ENCODE measurements at places on chromosomes 7 and 10.

DNA sequence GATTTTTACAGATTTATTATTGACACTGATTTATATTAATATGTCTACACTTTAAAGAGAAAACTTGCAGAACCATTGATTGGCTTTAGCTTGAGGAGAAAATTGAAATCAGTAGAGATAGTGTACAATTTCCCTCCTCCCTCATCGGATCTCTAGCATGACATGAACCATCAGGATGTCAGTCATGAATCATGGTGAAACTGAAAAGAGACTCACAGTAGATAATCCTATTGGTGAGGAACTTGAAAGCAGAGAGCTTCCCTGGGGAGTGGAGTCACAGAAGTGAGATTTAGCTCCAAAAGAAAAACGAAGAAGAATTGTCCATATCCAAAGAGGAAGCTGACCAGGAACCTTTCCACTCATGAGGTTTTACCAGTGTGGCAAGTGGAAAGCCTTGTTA lies 346.8 kb downstream of the ABCA13 start:
- no peak for DNase-seq

- no peak for DNase-seq
These were observed 70.1 kb upstream of the ARHGAP21 start for GRCh38 chr10:24793648-24794379.

DNA sequence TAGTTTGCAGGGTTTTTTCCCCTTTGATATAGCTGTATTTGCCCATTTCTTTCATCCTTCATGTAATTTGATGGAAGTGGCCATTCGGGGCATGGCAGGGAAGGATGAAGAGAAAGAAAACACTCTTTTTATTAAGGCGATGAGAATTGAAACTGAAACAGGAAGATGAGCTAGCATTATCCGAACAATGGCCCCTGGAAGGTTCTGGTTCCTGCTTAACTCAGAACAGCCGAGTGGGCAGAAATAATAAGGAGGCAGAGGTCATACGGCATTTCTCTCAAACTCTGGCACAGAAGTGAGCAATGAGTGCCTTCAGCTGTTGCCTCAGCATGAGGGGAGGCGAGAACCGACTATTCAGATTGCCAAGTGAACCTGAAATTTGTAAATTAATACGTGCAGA lies 113.2 kb upstream of the MYO3A start:
- no peak for DNase-seq

- DNase-seq, result peak; percentile 26
These were observed 10.3 kb downstream of the CRHR2 start for GRCh38 chr7:30671793-30672465.

DNA sequence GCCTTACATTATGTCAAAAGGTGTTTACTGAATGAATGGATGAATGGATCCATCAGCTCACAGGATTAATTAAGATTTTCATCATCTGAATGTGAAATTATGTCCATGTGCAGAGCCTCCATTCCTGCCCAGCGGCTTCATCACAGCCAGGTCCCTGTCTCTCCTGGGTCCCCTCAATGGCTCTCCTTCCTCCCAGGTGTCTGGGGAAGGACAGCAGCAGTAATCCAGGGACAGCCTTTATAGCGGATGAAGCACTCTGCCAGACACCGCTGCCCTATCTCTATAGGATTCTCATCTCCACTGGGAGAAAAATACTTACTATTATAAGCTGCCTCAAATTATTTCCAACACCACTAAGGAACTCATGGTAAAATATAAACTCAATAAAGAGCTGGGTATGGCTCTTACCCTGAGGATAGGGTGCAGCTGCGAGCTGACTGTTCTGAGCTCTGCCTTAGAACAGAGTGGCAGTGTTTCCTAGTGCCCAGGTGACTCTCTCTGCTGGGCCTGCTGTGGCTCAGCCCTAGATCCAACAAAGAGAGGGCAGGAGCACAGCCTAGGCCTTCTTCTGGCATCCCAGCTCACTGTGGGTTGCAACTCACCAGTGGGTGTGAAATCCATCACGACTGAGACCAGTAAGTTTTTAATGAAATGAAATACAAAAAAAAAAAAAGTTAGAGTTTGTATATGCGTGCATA lies 38.3 kb downstream of the GPRIN2 start:
- DNase-seq, result peak; percentile 3

- no peak for DNase-seq
These were observed 114.0 kb downstream of the WDR37 start for GRCh38 chr10:1169981-1170866.

DNA sequence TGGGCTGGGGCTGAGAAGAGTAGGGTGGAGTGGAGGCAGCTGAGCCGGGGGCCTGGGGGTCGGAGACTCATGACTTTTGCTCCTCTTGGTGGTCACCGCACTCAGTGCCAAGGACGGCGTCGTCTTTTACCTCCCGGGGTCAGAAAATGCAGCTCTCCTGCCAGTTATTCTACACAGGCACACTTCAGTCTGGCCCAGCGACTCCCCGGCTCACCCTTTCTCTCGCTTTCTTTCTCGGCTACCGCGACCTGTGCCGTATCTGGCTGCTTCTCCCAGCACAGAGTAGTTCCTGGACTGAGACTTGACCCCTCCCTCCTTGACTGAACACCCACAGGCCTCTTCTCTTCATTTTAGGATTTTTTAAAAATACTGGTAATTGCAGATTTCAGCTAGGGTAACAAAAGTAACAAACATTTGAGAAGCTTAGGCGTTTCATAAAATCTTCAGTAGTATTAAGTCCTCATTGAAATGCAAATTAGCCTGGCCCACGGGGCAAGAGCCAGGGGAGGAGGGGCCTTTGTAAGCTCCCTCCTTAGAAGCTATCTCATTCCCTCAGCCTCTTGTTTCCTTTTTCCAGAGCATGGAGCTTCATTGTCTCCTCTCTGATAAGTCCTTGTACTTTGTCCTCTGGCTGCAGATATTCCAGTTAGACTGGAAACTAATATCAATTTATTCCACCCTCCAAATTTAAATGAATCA lies 1.1 kb upstream of the PRLHR start:
- no peak for DNase-seq

DNA sequence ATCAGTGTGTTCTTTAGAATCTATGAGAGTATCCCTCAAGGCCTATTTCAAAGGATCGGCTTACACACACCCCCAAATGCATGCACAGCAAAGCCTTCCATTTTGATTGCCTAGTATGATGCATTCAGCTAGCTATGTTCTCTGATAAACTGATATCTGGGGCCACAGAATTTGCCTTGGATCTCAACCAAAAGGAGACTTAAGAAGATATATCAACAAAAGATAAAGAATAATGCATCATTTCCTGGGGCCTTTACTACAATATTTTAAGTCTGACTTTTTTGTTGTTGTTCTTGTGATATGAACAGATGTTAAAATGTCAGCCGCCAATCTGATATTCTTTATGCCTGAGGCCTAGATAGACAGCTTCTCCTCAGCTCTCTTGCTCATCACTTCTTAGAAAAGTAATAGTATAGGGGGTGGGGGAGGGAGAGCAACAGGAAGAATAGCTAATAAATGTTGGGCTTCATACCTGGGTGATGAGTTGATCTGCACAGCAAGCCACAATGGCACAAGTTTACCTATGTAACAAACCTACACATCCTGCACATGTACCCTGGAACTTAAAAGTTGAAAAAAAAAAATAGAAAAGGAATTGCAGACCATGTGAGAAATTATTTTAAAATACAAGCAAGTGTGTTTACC lies 792.9 kb upstream of the GHITM start:
- DNase-seq, result no peak

GRCh38 chr10:86716466-86716865 lies 40.0 kb upstream of the BMPR1A start:
- DNase-seq, result no peak

DNA sequence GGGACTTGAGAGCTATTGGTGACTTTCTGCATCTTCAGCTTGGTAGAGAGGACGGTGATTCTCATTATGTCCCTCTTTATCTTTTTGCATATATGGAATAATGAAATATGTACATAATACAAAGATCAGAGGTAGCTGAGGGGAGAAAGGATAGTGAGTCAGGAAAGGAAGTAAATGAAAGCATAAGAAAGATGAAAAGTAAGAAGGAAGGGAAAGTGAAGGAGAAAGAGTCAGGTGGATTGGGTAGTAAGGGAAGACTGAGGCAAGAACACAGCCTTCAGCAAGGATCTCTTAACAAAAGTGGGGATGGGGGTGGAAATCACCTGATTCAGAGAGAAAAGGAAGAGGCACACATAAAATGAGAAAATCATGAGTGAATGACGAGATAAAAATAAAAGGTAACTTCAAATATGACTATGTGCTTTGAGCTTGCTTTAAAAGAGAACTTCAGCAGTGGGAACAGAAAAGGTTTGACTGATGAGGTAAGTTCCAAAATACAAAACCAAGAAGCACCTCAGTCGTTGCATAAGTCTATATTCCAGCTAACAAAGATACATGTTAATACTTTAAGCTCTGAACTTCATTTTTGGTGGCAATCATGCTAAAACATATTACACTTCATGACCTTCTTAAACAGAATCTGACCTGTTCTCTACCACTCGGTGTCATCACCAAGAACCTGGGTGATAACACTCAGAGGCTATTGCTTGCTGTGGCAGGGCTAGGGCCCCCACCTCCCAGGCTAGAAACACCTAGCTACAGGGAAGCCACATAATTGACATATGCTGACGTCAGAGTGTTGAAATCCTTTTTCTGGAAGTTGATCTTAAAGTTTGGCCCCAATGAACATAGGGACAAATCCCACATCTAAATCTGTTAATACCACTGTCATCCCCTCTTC lies 32.9 kb downstream of the NRCAM start:
- no peak for DNase-seq

DNA sequence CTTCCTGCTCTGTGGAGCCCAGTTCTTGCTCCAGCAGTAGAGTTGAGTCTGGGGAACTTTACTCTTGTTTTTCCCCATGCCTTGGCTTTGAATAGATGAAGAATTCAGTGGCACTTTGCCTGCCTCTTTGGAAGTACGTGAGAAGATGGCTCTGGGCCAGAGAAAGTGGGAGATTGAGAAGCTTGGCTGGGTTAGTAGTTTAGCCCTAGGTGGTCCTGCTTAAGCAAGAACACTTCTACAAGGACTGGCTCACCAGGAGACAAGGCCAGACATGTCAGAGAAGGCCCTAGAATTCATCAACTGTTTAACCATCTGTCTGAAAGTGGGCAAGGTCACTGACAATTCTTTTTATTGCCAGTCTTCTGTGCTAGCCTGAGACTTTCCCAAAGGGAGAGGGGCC lies 410.3 kb downstream of the TYW1 start:
- DNase-seq, result no peak

GRCh38 chr7:53311205-53311604 lies 275.8 kb downstream of the POM121L12 start:
- DNase-seq, result no peak

- no peak for DNase-seq
These were observed 9.5 kb downstream of the GLI3 start for GRCh38 chr7:42227541-42227935.

GRCh38 chr7:139109983-139110411 lies 477 bp upstream of the ZC3HAV1 start:
- DNase-seq, result no peak

- no peak for DNase-seq
These were observed 14.0 kb upstream of the NUB1 start for GRCh38 chr7:151327659-151328058.

DNA sequence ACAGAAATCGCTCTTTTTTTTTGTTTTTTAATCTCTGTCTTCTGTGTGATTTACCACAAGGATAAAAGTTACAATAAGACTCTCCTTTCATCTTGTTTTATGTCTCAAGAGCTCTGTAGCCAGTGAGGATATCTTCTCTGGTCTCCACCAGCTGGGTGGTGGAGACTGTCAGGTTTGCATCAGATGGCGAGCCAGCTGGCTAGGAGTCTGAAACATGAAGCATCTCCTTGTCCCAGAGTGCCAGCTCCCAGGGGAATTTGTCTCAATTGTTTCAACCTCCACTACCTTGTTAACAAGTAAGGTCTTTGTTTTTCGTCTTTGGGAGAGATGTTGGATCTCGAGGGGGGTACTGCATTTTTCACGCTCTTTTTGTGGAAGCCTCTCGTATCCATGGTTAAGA lies 47.3 kb downstream of the FRMPD2 start:
- DNase-seq, result no peak

DNA sequence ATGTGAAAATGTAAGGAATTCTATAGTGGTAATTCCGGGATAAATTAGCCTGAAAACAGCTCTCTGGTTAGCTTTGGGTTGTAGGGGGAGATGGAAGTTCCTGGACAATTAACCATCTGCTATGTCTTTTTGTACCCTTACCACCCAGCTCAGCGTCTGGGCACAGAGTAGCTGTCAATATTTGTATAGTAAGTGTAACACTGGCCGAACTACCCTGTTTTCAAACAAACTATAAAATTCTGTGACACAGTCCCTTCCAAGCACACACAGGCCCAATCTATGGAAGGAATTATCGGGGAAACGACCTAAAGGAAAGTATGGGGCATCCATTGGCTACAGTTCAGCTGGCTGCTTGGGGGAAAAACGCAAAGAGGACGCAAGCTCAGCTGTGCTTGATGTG lies 869 bp upstream of the LHFPL3 start:
- DNase-seq, result no peak

GRCh38 chr10:63318491-63318890 lies 147.3 kb downstream of the JMJD1C start:
- DNase-seq, result no peak

- no peak for DNase-seq
These were observed 1226.4 kb downstream of the XPNPEP1 start for GRCh38 chr10:108696792-108697477.

- no peak for DNase-seq
These were observed 337.4 kb downstream of the CRPPA start for GRCh38 chr7:16083931-16084330.

DNA sequence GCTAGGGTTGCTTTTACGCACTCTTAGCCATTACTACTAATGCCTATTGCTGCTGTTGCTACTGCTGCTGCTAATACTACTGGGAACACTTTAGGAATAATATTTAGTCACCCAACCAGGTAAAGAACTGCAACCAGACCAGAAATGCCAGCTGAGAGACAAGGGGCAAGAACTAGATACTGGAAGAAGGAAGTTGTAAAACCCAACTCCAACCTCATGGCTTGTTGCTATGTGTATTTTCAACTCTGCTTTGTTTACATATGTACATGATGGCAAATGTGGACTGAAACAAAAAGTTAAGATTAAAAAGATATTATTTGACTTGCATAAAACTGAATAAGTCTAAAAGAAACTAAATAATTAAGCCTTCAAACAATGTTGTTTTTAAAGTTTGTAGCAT lies 177.7 kb downstream of the GNAT3 start:
- no peak for DNase-seq

DNA sequence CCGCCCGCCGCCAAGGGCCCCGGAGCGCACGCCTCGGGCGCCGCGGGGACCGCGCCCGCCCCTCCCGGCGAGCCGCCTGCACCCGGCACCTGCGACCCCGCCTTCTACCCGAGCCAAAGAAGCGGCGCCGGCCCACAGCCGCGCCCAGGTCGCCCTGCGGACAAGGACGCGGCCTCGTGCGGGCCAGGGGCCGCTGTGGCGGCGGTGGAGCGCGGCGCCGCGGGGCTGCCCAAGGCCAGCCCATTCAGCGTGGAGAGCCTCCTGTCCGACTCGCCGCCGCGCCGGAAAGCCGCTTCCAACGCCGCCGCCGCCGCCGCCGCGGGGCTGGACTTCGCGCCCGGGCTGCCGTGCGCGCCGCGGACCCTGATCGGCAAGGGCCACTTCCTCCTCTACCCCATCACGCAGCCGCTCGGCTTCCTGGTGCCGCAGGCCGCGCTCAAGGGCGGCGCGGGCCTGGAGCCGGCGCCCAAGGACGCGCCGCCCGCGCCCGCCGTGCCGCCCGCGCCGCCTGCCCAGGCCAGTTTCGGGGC lies 3.5 kb downstream of the UNCX start:
- no peak for DNase-seq

- DNase-seq, result no peak
These were observed 60.9 kb downstream of the ANKRD7 start for GRCh38 chr7:118285358-118285757.

GRCh38 chr10:5711642-5712041 lies 27.0 kb downstream of the TASOR2 start:
- no peak for DNase-seq

GRCh38 chr7:1555046-1555812 lies 776 bp downstream of the TMEM184A start:
- DNase-seq, result no peak

Measured in activated CD4-positive, alpha-beta T cell treated with anti-CD3 and anti-CD28 coated beads, Interleukin-2, amount 50 U/mL, for 48 hours (primary cell).